ENCODE measurements at places on chromosomes 5 and 9.

GRCh38 chr5:42581845-42582244 lies 158.6 kb downstream of the GHR start:
- DNase-seq = no peak

GRCh38 chr9:131671133-131671520 lies 68.7 kb downstream of the RAPGEF1 start:
- no peak for DNase-seq

- no peak for DNase-seq
Measured at GRCh38 chr5:38639377-38640358, 83.2 kb upstream of the LIFR start.

GRCh38 chr5:148387325-148387724 lies 3.6 kb downstream of the FBXO38 start:
- DNase-seq = no peak

- DNase-seq = no peak
Measured at GRCh38 chr5:143594902-143595818, 191.7 kb upstream of the NR3C1 start.

DNA sequence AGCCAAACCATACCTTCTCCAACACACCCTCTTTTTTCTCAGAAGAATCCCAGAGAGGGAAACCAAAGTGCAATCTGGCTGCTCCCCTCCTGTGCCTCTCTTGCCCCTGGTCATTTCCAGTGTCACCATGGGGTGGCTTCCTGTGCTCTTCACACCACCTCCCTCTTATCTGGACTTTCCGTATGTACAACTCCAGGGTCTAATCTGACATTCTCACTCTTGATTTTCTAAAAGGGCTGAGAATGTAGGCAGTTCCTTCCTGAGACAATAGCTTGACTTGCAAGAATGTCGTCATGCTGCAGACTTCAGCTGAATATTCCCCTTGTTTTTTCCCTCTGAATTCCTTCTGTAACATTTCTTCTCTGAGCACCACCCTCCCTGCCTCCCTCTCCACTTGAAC lies 110.2 kb downstream of the FBXL7 start:
- no peak for DNase-seq

DNA sequence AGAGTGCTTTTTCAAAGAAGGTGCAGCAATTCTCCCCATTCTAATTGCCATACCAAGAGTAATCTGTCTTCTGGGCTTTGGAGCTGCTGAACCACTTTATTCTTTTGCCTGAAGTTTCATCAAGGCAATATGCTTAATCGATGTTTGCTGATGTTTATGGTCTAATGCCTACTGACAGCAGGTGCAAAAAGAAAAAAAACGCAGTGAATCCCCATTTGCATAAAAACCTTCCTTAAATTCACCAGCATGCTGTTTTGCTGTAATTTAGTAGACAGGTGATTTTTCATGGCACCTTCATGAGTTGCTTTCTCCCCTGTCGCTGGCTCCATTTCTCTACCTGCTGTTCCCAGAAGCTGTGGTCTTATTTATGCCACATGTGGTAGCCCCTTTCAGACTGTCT lies 83.1 kb upstream of the MAST4 start:
- no peak for DNase-seq

DNA sequence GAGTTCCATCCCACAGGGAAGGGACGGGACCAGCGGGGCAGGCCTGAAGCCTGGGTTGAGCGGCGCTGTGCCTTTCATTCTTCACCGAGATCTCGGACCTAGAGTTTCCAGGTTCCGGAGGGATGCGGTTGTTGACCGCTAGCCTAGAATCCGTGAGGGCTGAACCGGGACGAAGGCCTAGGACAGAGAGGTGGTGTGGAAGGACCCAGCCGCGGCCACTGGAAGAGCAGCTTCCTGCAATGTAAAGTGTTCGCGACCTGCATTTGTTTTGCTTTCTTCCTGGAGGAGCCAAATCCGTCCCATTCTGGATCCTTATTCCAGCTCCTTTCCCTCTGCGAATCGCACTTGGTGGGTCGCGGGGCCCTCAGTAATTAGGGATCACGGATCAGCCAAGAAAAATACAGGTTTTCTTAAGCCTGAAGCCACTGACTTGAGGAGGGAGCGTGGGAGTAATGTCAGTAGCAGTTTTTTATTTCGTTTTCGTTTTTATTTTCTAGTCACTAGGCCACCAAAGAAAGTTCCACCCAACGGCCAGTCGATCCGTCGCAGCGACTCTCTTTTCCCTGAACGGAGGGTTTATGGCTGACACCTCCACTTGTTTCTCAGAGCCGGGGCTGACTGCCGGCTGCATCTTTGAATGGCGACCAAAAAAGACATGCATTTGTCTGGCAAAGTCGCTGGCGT lies 48.6 kb downstream of the ANXA2R start:
- no peak for DNase-seq

GRCh38 chr9:33138768-33139167 lies 28.4 kb downstream of the B4GALT1 start:
- DNase-seq = no peak

DNA sequence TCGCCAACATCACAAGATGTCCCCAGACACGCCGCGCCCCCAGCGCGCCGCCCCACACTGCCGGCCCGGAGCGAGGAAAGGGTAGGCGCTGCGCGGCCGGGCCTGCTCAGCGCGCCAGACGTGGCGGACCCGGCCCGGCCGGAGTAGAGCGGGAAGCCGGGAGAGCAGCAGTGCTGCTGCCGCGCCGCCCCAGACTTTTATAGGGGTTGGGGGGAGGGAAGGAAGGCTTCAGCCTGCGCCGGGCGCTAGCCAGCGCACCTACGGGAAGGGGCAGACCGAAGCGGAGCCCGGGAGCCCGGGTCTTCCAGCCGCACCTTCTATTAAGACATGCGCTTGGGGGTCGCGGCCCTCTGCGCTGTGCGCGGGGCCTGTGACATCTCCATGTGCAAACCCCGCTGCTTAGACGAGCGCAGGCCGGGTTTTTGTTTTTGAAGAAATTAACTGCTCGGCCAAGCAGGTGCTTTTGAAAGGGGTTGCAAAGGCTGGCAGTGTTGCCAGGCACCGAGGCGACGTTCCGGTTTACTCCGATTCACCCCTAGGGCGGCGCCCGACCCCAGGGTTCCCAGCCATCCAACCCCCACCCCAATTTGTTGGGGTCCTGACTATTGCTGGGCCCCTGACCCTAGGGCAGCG lies 353 bp upstream of the PAX5 start:
- DNase-seq = no peak

GRCh38 chr5:141857226-141857625 lies 21.0 kb downstream of the PCDH1 start:
- DNase-seq = no peak

DNA sequence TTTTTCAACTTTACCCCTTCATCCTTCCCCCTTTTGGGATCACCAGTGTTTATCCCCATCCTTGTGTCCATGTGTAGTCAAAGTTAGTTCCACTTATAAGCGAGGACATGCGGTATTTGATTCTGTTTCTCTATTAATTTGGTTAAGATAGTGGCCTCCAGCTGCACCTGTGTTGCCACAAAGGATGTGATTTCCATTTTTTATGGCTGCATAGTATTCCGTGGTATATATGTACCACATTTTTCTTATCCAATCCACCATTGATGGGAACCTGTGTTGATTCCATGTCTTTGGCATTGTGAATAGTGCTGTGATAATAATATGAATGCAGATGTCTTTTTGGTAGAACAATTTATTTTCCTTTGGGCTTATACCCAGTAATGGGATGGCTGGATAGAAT lies 252.4 kb downstream of the ARRDC3 start:
- no peak for DNase-seq

DNA sequence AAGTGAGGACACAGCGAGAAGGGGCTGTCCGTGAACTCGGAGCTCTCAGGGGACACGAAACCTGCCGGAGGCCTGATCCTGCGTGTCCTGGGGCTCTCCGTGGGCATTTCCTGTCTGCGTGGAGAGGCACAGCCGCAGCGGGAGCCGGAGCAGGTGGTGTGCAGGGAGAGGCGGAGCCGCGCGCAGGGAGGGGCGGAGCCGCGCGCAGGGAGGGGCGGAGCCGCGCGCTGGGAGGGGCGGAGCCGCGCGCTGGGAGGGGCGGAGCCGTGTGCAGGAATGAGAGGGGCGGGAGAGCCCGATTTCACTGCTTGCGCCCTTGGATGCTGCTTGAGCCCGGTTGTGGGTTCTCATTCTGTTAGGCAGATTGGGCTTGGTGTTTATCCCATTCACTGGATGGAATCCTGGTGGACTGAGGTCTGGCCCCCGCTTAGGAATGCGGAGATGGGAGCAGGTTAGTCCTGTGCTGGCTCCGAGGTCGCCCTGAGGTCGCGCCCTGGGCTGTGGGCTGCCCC lies 26.7 kb downstream of the NDUFS6 start:
- DNase-seq = no peak

- no peak for DNase-seq
Measured at GRCh38 chr5:140221697-140222223, 46.8 kb downstream of the CYSTM1 start.

DNA sequence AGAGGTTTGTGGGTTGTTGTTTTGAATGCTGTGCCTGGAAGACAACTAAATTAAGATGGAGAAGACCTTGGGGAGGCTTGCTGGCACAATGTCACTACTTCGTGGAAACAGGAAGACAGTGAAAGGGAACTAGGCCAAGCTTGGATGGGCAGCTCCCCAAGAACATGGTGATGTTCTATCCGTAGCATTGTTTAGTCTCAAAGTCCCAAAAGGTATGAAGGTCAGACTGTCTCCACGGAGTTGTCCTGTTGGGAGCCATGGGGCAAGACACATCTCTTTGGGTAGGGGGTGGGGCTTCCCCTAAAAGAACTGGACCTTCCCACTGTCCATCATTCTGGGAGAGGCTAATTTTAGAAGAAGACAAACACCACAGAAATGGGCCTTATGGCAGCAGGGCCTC lies 140.5 kb downstream of the ENTREP1 start:
- DNase-seq = no peak

GRCh38 chr9:81671880-81672280 lies 17.5 kb downstream of the TLE1 start:
- DNase-seq = no peak

- DNase-seq = no peak
Measured at GRCh38 chr5:172833686-172834414, at the start of gene ERGIC1. TSS of gene ERGIC1 (plus strand) at chr5:172834251. CDS start at chr5:172834414, 163 bp downstream.

GRCh38 chr9:95018099-95018936 lies 291.8 kb downstream of the AOPEP start:
- no peak for DNase-seq

GRCh38 chr5:29950416-29951145 lies 1242.9 kb upstream of the CDH6 start:
- DNase-seq = no peak

DNA sequence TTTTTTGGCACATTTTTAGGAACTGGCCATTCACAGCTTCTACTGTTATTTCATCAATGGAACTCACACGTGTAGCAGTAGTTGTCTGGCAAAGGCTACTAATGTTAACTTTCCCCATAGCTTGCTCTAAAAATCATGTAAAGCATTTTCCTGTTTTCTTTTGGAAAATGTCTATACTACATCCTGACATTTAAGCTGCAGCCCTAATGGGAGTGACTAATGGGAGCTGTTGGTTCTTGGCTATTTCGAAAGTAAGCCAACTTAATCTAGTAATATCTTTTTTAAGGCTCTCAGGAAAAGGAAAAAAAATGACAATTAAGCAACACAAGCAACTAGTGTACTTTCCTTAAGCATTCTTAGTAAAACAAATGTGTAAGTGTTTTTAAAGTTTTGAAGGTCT lies 169.2 kb downstream of the SLC12A2 start:
- no peak for DNase-seq

GRCh38 chr5:75381456-75381855 lies 44.4 kb downstream of the HMGCR start:
- DNase-seq = no peak

DNA sequence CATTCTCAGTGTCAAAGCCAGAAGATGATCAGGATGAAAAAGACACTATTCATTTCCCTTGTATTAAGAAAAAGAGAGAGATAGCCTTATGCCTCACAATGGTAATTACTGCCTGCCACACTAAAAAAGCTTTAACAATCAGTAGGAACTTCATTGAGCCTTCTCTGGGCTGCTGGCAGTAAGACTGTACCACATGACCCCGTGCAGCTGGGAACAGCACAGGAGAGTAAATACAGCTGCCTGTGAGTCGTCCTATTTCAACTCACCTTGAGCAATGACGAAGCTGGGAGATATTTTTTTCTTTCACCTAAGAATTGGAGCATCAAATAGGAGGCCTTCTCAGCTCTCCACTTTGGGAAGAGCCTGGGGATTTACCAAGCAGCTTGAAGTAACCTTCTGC lies 316.3 kb downstream of the GABRB2 start:
- no peak for DNase-seq

GRCh38 chr5:137604348-137605095 lies 105.4 kb upstream of the SPOCK1 start:
- no peak for DNase-seq

DNA sequence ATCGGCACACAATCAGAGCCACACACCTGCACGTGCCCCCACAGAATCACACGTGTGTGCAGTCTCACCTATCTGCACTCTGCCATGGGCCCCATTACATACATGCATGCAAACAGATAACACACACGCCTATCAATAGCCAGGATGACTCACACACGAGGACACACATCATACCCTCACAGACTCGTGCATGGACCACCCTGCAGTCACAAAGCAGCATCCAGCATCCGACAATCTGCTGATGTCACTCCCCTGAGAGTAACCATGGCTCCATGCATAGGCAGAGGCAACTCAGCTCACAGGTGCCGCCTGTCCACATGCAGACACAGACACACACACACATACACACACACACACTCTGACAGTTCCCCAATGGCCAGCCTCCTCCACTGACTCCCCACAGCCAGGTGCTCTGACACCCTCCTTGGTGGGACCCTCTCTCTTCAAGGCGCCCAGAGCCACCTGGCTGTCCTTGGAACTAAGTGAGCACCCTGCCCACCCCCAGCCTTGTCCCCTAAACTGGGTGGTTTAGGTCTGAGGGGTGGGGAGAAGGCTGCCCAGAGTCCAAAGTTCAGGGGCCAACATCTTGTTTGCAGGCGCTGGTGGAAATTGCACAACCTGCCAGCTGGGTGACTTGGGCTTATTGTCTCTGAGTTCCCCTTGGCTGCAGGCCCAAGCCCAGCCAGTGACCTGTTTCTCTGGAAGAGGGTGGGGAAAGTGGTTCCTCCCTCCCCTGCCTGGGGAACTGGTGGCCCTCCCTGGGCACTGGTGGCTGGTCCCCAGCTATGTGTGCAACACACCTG lies 34.6 kb upstream of the NEK6 start:
- DNase-seq = no peak

DNA sequence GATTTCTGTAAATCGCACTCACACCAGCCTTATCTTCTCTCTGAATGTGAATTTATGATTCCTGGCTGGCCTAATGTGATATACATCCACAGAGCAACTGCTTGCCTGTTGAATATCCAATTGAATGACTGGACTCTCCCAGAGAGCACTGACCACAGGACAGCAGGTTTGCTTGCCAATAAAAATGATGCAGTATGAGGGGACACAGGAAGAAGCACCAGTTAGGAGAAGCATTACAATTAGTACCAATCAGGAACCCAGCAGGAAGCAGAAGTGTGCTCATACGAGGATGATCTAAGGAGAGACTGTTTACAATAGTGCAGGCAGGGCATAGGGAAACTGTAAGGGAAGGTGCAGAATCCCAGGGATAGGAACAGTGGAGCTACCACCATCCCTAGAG lies 127.2 kb upstream of the ZNF366 start:
- DNase-seq = no peak

DNA sequence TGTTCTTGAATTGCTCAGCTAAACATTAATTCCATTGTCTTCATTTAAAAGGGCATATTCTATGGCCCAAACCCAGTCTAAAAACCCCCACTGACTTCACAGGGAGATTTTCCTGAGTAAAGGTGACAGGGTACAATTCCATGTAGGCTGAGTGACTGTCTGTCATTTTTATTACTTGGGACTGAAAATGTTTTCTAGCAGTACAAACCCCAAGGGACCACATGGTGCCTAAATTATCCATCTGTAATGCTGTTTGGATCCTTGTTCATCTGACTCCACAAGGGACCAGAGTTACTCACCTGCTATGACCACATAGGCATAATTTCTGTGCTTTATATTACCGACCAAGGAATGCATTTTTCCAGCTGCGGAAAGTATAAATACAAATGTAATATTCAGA lies 349.1 kb downstream of the ZNF608 start:
- DNase-seq = no peak

Measured in Jurkat, Clone E6-1 (cell line).